ENCODE measurements at places on chromosomes 2 and 18.

- no peak for DNase-seq
These were observed 48.4 kb downstream of the NPPC start for GRCh38 chr2:231877533-231878456.

DNA sequence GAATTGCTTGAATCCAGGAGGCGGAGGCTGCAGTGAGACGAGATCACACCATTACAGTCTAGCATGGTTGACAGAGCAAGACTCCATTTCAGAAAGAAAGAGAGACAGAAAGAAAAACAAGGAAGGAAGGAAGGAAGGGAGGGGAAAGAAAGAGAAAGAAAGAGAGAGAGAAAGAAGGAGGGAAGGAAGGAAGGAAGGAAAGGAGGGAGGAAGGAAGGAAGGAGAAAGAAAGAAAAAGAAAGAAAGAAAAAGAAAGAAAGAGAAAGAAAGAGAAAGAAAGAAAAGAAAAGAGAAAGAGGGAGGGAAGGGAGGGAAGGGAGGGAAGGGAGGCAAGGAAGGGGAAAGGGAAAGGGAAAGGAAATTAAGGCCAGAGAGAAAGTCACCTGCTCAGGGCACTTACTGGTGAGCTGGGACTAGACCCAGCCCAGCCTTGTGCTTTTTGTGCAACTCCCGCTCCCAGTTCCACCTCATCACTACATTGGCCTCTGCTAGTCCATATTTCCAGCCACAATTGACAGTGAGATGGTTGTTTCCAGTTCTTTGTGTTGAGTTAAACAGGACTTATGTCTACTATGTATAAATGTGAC is 35.7 kb downstream of the MOGAT1 start:
- no peak for DNase-seq

DNA sequence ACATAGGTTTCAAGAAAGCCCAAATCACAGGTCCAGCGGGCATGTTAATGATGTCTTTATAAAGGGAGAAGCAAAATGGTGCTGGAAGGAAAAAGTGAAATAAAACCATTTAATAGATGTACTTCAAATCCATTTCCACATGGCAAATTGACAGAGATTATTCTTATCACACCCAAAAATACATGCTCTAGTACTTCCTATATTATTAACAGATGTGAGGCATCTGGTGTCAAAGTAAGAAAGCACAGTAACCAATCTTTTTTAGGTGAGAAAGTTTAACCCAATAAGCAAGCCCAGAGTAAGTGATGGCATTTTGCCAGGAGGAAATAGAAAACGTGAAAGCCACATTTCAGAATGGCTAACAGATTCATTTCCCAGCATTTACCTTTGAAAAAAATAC is 128.0 kb downstream of the ABCA12 start:
- DNase-seq: no peak

- DNase-seq: no peak
These were observed 53.3 kb downstream of the CCDC148 start for GRCh38 chr2:158403237-158403636.

GRCh38 chr2:58063641-58064040 is 17.0 kb downstream of the VRK2 start:
- no peak for DNase-seq

GRCh38 chr2:76812156-76812555 is 710.0 kb downstream of the LRRTM4 start:
- no peak for DNase-seq

DNA sequence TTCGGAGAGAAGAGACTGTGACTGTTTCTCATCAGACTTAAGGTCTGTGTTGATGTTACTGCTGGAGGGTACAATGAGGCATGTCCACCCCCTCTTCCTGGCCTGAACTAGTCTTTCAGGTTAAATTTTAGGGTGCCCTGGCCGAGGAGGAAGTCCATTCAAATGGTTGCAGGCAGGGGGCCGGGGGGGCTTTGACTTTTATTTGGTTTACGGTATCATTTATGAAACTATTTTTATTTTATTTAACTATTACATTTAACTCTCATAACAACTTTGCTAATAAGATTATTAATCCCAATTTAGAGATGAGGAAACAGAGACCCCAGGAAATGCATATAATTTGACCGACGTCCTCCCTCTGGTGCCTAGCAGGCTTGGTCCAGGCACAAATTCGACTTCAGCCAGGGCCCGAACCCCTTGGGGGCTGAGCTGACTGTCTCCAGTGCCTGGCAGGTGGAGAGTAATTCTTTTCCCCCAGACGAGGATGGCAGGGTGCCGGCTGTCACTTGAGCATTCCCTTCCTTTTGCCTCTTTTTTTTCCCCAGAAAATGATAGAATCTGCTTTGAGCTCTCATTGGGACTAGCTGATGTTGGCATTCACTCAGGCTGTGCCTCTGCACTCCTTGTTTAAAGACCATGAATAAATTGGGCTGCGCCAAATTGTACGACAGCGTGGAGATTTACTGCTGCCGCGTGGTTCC is 255.3 kb upstream of the SALL3 start:
- no peak for DNase-seq

DNA sequence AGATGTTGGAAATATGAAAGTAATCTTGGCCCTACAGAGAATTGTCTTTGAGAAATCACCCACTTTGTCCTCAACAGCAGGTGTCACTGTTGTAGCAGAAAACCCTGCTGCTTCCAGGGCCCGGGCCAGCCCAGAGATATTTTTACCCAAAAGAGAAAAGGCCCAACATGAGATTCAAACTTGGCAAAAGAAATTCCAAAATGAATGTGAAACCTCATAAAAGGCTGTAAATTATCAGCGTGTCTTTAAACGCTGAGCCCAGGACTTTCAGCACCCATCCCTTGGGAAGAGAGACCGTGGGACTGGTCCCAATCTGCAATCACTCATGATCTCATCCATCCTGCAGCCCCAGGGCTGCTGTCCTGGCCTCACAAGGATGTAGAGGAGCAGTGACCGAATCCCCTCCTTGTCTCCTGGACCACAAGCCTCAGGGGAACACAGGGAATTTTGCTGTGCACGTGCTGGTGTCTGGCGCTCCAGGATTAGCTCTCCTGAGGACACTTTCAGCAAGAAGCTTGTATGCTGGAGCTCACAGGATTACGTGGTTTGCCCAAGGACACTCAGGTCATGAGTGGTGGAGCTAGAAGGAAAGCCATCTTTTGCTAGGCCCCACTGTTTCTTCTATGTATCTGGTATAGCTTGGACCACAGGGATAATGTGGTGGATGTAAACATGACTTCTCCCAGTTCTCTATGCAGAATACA is 202.1 kb downstream of the RNF144A start:
- DNase-seq: no peak

DNA sequence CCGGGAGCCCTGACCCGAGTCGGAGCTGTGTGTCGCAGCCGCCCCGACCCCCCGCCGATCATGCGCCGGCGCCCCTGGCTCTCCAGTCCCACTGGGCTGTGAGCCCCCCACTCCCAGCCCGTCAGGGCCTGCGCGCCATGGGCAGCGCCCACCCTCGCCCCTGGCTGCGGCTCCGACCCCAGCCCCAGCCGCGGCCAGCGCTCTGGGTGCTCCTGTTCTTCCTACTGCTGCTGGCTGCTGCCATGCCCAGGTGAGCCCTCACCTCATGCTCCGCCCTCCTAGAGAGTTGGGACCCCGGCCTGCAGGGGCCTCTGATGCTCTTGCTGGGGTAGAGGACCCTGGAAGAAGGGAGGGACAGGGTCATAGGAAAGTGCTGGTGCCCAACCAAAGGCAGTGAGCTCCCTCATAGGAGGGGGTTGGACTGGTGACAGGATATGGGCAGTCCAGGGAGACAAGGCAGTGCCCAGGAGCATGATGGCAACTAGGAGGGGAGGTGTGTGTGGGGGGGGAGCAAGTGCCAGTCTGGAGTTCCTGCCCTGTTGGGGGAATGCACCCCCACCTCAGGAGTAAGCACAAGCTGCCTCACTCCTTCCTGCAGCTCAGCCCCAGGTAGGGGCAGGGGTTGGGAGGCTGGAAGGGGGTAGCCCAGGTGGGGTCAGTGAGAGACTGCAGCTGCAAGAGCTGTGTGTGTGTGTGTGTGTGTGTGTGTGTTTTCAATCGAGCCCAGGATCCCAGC is 375 bp downstream of the WNT10A start:
- DNase-seq: no peak

DNA sequence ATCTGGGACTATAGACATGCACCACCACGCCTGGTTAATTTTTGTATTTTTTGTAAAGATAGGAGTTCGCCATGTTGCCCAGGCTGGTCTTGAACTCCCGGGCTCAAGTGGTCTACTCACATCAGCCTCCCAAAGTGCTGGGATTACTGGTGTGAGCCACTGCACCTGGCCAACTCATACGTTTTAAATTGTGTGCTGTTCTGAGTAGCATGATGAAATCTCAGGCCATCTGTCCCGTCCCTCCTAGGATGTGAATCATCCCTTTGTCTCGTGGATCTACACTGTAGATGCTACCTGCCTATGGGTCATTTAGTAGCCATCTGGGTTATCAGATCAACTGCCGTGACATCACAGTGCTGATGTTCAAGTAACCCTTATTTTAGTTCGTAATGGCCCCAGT is 38.5 kb upstream of the RMP24 start:
- no peak for DNase-seq

GRCh38 chr2:42648796-42649195 is 80.4 kb downstream of the MTA3 start:
- no peak for DNase-seq

- no peak for DNase-seq
These were observed 166.9 kb downstream of the ANAPC1 start for GRCh38 chr2:111716905-111717775.

GRCh38 chr18:11962597-11962996 is 18.7 kb upstream of the IMPA2 start:
- DNase-seq: no peak

- DNase-seq: no peak
These were observed 183.8 kb downstream of the PID1 start for GRCh38 chr2:229087267-229087666.

DNA sequence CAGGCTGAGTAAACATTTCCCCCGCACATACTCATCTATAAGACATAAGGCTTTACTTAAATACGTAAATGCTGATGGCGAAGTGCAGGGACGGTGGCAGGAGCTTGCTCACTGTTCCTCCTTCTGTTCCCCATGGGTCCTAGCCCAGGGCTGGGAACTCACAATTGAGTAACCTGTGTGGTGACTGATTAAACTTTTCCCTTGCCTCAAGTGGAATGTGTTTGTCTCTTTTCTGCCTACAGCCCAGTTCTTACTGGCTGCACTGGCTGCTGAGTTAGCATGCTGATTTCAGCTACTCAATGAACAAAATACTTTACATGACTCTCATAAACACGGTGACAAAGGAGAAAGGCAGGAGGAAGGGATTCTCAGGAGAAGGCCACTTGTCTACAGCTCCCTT is 87.3 kb downstream of the MARCO start:
- DNase-seq: no peak

DNA sequence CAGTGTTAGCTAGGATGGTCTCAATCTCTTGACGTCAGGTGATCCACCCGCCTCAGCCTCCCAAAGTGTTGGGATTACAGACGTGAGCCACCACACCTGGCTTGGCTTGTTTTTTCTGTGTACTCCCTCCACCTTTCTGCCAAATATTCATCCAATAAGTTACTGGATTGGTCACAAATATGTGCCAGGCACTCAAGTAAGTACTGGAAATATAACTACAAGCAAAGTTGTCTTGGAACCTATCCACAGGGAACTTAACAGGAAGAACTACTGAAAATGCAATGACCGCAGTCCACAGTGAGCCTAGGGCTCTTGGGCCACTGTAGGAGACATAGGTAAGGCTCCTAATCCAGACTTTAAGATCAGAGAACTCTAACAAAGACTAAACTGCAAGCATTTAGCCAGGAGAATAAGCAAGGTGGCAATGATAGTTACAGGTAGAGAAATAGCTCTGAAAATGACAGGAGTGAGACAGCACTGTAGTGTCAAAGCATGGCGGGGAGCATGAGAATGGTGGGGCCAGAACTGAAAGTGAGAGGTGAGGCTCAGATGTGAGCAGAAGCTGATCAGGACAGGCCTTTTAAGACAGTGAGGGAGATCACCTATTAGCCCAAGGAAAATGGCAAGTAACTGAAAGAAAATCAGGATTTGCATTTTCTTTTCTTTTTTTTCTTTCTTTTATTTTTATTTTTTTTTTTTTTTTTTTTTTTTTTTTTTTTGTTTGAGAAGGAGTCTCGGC is 252.1 kb downstream of the RBM43 start:
- DNase-seq: no peak

GRCh38 chr2:162073888-162074631 is at the start of gene DPP4:
Gene DPP4, minus strand, starts transcription at chr2:162074215. Its CDS starts 234 bp downstream, at chr2:162073981.
- DNase-seq: peak; percentile 12

GRCh38 chr18:73136134-73136533 is 268.3 kb upstream of the NETO1 start:
- DNase-seq: no peak

DNA sequence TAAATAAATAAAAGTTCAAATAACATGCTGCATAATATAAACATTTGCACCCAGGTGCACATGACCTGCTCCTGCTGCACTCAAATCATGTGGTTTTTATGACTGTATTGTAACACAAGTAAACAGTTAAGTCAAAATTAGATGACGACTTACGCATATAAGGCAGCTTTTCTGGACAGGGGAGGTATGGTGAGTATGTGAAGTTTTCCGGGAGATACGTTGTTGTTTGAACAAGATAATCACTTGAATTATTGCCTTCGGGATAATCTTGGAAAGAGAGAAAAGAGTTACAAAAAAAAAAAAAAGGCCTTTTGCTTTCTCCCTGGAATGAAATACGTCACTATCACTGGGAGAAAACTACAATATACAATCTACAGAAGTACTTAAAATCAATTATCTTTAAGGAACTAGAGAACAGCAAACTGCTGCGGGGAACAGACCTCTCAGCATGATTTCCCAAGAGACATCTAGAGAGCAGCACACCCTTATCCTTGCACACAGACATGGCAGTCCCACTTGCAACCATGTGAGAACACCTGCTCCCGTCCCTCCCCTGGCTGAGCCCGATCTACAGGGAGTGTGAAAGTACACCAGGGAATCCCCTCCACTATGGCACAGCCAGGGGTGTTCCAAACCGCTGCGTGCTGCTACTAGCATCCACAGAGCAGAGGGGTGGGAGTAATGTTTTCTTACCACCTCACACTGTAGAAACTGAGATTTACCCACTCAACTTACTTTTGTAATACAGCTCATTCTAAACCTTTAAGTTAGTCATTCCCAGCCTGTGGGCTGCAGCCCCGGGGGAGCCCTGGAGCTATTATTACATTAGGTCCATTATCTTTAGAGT is 26.3 kb downstream of the B4GALT6 start:
- no peak for DNase-seq

- DNase-seq: no peak
These were observed 125.2 kb upstream of the COPS8 start for GRCh38 chr2:236960531-236960930.

- DNase-seq: no peak
These were observed 683 bp downstream of the MBOAT2 start for GRCh38 chr2:9002637-9003365.

All from stimulated activated CD8-positive, alpha-beta memory T cell treated with anti-CD3 and anti-CD28 coated beads, Interleukin-7, amount 100 ng/mL, for 24 hours (primary cell).